Myocyte (in vitro differentiated cells): ENCODE measurements at places on chromosomes 5 and 9. TPM values are rescaled to one million over a fixed set of nuclear protein-coding genes. Genes with fewer than 3 reads are reported as not detected.

The SHROOM1 gene
- total RNA-seq = 7.7 and 10.0 TPM in 2 replicates

The PRR16 gene
- total RNA-seq = 9.2 and 17.2 TPM in 2 replicates

The LCNL1 gene
- 5.0 and 13.8 TPM in 2 replicates for total RNA-seq

DNA sequence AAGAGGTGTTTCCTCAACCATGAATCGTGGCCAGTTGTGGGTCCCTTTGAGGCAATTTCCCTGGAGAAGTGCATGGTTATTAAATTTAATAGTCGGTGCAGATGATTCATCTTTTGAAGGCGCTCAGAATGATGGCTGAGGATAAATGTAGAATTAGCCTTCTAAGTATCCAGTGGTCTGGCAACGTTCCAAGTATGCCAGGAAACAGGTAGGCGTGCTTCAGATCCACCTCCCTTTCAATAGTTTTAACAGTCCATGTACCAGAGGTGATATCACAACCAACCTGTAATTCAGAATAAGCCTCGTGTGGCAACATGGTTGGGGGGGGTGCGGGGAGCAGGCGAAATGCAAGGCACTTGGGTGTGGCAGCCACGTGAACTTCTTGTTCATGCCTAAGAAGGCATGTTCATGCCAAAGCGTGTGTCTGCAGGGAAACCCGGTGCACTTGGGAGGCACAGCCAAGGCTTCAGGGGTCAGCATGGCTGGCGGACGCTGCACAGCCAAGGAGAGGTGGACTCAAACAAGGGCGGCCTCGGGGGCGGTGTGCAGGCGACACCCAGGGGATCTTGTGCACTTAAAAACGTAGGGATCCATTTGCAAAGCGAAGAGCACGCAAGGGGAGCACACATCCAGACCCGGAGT lies 5.2 kb upstream of the NKD2 start:
- no peak for DNase-seq

GRCh38 chr9:83972286-83972685 lies 7.7 kb downstream of the HNRNPK start:
- DNase-seq = no peak

GRCh38 chr5:179403426-179404147 lies 58.3 kb upstream of the ADAMTS2 start:
- no peak for DNase-seq

DNA sequence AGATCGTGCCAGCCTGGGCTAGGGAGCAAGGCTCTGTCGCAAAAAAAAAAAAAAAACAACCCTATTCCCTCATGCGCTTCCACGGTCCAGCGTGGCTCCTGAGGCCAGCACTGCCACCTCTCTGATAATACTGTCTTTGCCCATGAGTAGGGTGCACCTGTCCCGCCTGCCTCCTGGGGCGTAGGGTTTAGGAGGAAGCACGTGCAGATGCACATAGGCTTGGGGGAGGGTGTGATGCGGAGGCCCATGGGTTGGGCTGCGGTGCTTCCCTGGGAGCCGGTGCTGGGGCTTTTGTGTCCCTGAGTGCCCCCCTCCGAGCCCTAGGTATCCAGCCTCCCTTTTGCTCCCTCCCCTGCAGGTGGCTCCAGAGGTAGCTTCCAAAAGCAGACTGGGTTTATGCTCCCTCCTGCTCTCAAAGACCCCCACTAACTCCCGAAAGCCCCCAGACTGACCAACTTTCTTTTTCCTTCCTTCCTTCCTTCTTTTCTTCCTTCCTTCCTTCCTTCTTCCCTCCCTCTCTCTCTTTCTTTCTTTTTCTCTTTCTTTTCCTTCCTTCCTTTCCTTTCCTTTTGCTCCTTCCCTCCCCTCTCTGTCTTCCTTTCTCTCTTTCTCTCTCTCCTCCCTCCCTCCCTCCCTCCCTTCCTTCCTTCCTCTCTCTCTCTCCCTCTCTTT lies 12.8 kb downstream of the FGFR4 start:
- DNase-seq = peak; percentile 80

DNA sequence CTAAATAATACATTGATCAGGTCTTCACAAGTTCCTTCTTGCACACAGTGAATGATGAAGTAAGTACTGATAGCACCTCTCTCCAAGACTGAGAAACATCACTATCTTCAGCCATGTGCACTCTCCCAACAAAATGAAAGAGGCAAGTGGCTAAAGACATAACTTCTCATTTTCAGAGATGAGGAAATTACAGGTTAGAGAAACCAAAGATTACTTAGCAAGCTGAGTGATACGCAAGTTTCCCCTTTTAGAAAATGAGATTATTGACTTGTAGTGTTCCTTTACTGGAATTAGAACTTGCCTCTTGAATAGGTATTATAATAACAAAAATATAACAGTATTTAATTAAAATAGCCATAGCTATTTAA lies 21.6 kb downstream of the CEMIP2 start:
- no peak for DNase-seq

GRCh38 chr9:100196828-100197227 lies 97.8 kb downstream of the INVS start:
- DNase-seq = no peak

- no peak for DNase-seq
These were observed 18.2 kb upstream of the MGAT1 start for GRCh38 chr5:180820788-180821321.
